GM23248 (cell line): ENCODE measurements at places on chromosomes 1 and 21.
A peak's percentile ranks its signal among the peaks of the same experiment; 100 is the strongest.

- peak; percentile 48 for DNase-seq
These were observed 40.7 kb downstream of the MAP3K21 start for GRCh38 chr1:233368106-233368788.

GRCh38 chr21:37412603-37413360 is 46.2 kb downstream of the DYRK1A start:
- DNase-seq = peak; percentile 83

DNA sequence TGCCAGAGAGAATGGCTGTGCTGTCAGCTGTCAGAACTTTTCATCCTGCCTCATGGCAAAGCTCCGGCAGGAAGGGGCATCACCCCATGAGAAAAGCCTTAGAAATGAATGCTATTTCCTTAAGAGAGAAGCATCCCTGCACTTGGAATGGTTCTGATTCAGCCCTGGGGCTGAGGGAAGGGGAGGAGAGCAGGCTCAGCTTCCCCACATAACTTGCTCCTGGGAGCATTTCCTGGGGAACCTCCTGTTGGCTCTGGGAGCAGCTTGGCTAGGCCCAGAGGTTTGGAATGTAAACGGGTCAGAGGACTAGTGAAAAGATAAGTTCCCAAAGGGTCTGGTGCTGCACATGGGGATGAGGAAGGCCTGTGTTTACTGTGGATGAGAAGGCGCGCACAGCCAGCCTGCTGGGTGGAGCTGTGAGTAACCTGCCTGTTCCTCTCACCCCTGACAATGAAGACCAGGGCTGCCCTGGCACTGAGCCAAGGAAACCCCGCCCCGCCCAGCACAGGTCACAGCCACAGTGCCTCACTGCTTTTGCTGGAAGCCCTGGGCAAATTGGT is 5.0 kb downstream of the PRELP start:
- peak; percentile 90 for DNase-seq

GRCh38 chr1:244097523-244098405 is 46.7 kb downstream of the ZBTB18 start:
- DNase-seq = peak; percentile 21

DNA sequence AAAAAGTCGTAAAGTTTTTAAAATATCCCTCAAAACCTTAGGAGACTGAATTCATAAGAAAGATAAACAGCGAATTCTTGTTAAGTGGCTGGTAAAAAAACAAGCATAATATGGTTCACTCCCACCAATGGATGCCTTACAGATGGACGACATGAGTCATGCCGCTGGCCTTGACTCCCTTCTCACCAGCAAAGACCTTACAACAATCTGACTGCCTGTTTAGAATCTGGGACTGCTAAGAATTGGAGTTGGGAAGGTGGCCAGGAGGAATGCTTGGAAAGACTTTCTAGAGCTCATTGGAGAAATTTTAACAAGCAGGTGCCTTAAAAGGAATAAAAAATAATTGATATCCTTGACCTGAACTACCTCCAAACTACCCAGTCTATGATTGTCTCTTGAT is 206.9 kb upstream of the FMN2 start:
- no peak for DNase-seq

DNA sequence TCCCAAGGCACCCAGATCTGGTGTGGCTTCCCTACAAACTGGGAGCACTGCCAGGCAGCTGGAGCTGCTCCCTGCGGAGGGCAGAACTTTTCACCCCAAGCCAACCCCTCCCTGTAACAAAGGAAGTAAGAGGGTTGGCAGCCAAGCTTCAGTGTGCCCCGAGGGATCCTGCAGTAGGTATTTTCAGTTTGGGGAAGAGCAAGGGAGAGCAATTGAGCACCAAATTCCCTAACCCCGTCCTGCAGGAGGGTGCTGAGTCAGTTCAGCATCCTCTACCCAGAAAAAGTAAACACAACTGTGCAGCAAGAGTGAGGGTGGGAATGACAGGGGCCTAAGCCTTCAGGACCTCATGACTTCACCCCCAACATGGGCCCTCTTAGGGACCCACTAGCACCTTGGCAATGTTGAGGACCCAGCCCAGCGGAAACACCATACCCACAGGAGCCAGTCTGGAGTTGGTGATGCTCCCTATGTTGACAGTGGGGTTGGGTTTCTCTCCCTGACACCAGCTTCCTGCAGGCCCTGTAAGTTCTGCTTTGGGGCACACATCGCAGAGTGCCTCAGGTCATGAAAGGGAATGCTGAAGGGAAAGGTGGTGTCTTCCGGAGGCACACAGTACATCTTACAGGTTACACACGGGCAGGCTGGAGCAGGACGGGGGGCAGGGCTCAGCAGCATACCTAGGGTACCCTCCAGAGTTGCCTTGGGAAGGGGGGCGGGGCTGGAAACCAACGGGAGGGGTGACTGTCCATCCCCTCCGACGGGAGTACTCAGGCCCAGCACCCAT is 14.8 kb downstream of the SH3BP5L start:
- DNase-seq = peak; percentile 42

GRCh38 chr1:87977145-87977544 is 648.5 kb downstream of the LMO4 start:
- DNase-seq = no peak

GRCh38 chr1:103788377-103788776 is 38.7 kb downstream of the AMY1C start:
- DNase-seq = peak; percentile 34

- DNase-seq = peak; percentile 26
These were observed 56.7 kb upstream of the NTPCR start for GRCh38 chr1:232893481-232894313.

DNA sequence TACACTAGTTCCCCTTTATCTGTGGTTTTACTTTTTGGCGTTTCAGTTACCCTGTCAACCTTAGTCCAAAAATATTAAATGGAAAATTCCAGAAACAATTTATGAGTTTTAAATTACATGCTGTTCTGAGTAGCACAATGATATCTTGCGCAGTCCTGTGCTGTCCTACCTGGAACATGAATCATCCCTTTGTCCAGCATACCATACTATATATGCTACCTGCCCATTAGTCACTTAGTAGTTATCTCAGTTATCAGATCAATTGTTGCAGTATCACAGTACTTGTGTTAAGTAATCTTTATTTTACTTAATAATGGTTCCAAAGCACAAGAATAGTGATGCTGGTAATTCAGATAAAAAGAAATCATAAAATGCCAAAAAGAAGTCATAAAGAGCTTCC is 52.7 kb downstream of the AGBL4 start:
- DNase-seq = no peak

DNA sequence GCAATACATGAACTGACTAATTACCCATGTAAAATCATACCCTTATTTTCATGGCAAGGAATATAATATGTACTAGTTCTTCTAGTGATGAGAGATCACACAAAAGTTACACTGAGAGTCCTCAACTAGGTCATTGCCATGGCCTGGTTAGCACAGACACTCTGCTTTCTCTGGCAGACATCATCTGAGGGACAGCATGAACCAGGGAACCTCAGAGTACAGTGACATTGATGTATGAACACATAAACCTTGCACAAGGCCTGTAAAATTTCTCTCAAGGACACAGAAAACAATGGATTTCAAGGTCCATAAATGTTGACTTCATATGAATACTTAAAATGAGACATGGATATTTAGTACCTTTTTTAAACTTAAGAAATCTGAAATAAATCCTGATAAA is 108.8 kb upstream of the MAGI3 start:
- no peak for DNase-seq

DNA sequence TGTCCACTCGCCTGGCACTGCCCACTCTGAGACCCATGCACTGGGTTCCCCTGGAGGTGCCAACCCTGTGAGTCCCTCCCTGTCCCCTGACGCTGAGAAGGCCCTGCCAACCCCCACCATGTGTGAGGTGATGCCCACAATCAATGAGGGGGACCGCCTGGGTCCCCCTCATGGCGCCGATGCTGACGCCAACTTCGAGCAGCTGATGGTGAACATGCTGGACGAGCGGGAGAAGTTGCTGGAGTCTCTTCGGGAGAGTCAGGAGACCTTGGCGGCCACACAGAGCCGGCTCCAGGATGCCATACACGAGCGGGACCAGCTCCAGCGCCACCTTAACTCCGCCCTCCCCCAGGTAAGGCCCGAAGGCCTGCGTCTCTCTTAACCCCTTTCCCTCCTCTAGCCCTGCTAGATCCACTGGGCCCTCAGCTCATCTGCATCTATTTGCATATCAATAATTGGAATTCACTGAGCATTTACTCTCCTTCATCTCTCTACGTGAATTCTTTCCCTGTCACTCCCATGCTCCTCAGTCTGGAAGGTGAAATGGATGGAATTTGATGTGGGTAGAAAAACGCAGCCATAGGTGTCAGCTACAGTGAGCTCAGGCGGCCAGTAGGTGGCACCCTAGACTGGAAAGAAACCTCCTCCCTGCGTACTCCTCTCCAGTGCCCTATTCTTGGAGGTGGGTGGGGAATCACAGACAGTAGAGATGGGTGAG is 12.8 kb downstream of the PPFIA4 start:
- peak; percentile 82 for DNase-seq
